ENCODE measurements at places on chromosomes 12 and 14. TPM values are rescaled to one million over a fixed set of nuclear protein-coding genes. Genes with fewer than 3 reads are reported as not detected.

Gene CIT
- polyA plus RNA-seq = 22.4 TPM

GRCh38 chr14:22489957-22490950 lies 98.8 kb downstream of the DAD1 start:
- DNase-seq = no peak

DNA sequence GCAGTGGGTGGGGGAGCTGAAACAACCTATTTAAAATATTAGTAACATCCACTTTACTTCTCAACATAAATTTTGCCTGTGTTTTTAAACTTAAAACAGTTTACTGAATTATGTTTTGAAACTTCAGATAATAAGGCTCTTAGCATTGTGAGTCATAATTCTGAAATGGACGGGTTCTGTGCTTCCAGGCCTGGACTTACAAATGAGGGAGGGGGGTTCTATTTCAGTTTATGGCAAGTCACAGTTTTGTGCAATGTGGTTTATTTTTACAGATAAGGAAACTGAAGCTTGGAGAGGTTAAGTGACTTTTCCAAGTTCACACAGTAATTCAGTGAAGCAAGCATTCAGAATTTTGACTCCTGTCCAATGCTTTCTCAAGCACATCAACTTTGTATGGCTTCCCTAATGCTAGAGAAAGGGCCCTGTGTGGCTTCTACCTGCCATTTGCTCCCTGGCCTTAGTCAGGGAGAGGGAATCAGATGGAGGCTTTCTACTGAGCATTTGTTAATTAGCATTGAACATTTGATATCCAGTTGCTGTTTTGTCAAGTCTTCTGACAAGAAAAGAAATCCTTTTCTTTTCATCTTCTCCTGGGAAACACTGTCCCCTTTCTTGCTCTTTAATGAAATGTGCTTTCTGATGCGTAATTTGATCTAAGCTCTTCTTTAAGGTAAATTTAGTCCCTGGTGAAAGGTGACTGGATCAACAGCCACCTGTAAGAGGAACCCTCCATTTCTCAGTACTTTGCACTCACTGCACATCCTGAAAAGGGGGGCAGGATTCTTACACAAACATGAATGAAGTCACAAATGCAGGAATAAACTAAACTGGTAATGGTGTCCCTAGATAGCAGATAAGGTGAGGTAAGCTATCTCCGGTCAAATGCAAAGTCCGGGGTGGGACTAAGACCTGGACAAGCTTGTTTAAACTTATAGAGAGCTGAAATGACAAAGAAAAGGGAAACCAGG lies 2.5 kb upstream of the SALL2 start:
- DNase-seq = no peak

Gene KRT85
- not detected for polyA plus RNA-seq

DNA sequence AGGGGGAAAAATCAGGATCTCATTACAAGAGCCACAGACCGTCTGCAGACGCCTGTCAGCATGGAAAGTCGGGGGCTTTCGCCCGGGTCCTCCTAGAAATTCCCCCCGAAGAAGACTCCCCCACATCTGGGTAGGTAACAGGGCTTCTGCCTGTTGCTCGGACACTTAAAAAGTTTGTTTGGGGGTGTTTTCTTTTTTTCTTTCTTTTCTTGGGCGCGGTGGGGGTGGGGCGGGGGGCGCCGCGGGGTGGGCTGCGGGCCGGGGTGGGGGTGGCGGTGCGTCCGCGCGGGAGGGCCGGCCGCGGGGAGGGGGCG lies 358 bp downstream of the ELK3 start:
- no peak for DNase-seq

- DNase-seq = no peak
These were observed 44.2 kb downstream of the SOCS2 start for GRCh38 chr12:93616584-93617101.

DNA sequence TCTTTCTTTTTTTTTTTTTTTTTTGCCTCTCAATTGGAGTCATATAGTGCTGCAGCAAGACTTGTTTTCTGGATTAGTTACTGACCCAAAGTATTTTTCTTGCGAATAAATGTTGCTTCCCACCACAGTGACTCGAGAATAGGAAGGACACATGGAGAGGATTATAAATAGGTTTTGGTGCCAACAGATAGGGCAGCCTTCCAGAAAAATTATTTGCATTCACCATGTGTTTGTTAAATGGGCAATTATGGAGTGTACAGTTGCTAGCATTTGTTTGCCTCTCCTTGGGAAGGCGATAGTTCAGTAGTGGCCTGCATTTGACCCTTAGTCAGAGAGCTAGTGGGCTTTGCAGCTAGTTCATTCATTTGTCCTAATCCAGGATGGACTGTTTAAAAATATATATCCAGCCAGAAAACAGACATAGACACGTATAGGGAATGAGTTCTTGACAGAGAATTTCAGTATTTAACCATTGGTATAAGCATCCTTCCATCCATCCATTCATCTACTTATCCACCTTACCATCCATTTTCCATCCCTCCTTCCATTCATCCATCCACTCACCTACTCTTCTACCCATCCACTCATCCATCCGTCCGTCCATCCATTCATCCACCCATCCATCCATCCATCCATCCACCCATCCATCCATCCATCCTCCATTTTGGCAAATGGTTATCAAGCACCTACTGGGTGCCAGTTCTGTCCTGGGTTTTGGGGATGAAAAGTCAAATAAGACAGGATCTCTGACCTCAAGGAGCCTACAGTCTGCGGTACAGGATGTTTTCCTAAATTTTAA lies 67.5 kb downstream of the CHST11 start:
- no peak for DNase-seq

DNA sequence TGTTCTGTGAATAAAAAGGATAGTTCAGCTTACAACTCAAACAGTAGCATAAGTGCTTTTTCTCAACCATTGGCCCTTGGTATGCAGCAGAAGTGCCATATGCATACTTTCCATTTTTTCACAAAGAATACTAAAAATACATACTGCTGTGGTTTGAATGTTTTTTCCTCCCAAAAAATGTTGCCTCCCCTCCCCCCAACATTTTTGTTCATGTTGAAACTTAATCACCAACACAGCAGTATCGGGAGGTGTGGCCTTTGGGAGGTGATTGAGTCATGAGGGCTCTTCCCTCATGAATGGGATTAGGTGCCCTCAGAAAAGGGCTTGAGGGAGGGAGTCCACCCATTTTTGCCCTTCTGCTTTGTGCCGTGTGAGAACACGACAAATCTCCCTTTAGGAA lies 198.6 kb downstream of the ESR2 start:
- DNase-seq = no peak

DNA sequence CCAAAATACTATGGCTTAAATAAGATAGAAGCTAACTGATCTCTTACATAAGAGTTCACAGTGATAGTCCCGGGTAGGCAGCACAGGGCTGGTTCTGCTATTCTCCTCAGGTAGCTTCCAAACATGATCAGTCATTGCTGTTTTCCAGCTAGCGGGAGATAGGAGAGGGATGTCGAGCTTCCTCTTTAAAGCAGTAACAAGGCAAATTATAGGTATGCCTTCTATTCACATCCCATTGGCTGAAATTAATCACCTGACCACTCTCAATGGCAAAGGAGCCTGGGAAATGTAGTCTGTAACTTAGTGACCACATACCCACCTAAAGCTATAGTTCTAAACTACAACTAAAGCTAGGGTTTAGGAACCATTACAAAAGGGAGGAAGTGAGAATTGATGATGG lies 34.5 kb upstream of the VRK1 start:
- DNase-seq = peak; percentile 49

DNA sequence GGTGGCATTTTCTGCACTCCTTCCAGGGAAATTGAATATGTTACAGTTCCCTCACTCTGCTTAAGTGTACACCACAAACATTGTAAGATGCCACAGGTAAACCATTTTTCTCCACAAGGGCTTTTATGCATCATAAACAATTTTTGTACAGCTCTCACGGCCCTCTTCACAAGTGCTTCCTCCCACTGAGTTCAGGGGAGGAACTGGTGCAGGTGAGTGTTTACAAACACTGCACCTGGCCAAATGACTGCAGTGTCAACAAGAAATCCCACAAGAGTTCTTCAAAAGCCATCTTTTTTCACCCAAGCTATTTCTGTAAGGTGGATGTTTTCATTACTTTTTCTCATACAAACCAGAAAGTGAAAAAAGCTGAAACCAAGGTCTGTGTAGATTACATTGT lies 973.2 kb downstream of the AACS start:
- DNase-seq = no peak

Gene TBX3
- 86.6 TPM for polyA plus RNA-seq

- no peak for DNase-seq
These were observed 6.8 kb downstream of the GLIPR1 start for GRCh38 chr12:75487308-75487707.

Gene MUCL1
- not detected for polyA plus RNA-seq

Gene CLEC1A
- polyA plus RNA-seq = 3.4 TPM

Gene SPRING1
- polyA plus RNA-seq = 31.8 TPM

Gene HEBP1
- 65.9 TPM for polyA plus RNA-seq

Gene C12orf57
- 158 TPM for polyA plus RNA-seq

DNA sequence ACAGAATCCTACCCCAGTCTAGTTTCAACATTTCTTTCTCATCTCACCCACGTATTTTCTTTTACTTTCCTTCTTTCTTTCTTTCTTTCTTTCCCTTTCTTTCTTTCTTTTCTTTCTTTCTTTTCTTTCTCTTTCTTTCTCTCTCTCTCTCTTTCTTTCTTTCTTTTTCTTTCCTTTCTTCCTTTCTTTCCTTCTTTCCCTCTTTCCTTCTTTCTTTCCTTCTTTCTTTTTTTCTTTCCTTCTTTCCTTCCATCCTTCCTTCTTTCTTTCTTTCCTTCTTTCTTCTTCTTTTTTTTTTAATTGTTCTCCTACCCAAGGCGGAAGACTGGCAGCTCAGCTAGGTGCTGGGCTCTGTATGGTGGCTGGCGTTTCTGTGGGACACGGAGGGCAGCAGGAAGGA lies 55.0 kb downstream of the GLT1D1 start:
- DNase-seq = no peak
